ENCODE measurements at places on chromosomes 16 and 17. TPM values are rescaled to one million over a fixed set of nuclear protein-coding genes. Genes with fewer than 3 reads are reported as not detected.

DNA sequence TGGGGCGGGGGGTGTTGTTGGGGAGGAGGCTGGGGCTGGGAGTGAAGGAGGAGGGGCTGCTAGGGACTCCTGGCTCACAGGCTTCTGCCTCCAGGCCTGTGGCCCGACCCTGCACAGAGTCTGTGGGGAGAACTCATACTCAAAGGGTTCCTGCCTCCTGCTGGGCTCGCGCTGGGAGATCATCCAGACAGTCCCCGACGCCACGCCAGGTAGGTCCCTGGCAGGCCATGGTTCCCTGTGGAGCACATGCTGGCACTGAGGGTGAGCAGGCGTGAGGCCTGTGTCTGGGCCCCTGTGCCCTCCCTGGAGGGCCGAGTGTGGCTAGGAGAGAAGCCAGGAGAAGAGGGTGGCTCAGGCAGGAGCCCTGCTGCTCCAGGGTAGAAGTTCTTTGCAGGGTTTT, 4.6 kb downstream of the ITGAD start:
- no peak for DNase-seq

- peak; percentile 20 for DNase-seq
These were observed 7.9 kb upstream of the MFSD6L start for GRCh38 chr17:8806926-8807550.

DNA sequence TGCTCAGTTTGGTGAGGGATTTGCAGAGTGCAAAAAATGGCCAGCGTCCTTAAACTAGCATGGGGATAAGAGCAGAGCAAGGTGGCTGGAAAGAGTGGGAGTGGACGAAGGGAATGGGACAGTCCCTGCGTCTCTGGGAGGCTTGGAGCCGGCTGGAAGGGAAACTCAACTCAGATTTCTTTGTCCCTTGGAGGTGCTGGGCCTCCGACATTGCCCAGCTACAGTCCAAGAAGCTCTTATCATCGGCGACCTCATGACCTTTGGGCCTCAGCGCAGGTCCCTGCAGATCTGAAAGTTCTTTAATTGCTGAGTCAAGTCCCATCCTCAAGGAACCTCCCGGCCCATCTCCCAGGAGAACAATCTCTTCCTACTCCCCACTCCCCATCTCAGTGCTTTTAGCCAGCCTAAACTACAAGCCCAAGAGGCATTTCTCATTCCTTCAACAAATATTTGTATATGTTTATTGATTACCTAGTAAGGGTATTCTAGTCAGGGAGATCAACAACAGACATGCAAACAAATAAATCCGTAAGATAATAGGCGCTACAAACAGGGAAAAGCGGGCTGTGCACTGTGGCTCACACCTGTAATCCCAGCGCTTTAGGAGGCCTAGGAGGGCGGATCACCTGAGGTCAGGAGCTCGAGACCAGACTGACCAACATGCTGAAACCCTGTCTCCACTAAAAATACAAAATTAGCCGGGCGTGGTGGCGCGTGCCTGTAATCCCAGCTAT, 985 bp upstream of the TMEM107 start:
- DNase-seq, result no peak

GRCh38 chr16:67969254-67970039, 1.0 kb upstream of the SLC12A4 start:
- DNase-seq, result no peak

DNA sequence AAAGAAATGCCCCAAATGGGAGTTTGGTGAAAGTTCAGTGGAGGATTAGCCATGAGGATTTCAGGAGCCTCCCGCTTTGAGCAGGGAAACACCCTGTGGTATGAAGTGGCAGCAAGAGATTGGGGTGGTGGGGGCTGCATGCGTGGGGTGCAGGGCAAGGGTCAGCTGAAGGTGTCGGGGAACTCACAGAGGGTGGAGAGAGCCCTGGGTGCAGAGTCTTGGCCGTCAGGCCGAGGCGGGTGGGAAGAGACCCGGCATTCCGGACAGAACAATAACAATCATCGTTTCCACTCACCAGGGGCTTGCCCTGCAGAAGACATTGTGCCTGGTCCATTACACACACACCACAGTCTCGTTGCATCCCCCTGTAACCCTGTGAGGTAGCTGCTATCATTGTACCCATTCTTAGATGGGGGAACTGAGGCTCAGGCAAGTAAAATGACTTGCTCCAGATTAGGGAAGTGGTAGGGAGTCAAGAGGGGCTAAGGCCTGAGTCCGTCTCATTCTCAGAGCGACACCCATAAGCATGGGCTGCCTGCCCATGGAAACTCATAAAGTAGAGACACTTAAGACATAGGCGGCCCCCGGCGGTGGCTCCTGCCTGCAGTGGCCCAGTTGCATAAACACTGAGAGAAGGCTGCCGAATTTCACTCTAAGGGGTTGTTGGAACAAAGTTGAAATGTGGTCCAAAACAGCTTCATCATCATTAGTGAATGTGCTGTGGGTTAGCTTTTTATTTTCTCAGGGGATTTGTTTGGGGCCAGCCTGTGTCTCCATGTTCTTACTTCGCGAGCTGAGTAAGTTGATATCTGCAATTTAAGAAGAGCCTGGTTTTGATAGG, 93.3 kb downstream of the CMIP start:
- DNase-seq, result no peak

- DNase-seq, result no peak
These were observed 335 bp downstream of the SLC25A35 start for GRCh38 chr17:8294814-8295316.

- DNase-seq, result no peak
These were observed 25.5 kb downstream of the CDH5 start for GRCh38 chr16:66391726-66392670.

GRCh38 chr17:10518271-10519037, at the start of gene MYH1:
Gene MYH1, minus strand, starts transcription at chr17:10518542. Its CDS starts 1,900 bp downstream, at chr17:10516642.
- no peak for DNase-seq

DNA sequence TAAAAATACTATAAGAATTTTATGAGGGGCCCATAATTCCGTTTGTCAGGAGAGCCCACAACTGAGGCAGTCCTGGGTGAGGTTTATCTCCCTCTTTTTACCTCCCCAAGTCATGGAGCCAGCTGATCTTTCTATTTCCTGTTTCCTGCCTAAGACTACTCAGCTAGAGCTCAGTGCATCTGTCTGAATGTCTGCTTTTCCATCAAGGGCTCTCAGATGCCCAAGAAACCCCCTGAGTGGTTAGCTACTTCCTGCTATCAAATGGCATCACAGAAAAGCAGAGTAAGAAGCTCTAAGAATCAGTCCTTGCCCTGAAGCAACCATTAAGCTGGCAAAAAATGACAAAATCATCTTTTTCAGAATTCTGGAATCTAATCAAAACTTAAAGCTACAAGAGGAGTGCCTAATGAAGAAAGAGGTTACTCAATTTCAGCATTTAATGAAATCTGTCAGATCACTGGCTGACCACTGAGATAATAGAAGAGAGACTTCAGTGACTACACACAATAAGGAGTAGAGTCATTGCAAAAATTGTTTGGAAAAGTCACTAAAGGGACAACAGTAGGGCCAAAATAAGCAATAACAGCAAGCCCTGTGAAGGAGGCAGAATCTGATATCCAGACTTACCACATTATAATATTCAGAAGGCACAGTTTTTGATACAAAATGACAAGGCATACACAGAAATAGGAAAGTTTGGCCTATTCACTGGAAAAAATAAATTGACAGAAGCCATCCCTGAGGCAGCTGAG, 150.1 kb downstream of the CYB561 start:
- DNase-seq, result no peak

DNA sequence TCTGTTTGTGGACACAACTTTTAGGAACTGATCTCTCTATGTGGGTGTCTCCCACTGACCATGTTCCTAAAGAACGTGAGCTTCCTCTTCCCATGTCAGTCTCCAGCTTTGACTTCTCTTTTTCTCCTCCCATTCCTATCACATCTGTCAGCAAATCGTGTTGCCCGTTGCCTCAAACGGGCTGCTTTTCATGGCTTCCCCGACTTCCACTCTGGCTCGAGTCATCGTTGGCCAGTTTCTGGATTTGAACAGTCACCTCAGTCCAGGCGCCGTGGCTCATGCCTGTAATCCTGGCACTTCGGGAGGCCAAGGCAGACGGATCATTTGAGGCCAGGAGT, 5.4 kb downstream of the ABCC1 start:
- DNase-seq, result no peak

- peak; percentile 73 for DNase-seq
These were observed 72.7 kb downstream of the ABCC1 start for GRCh38 chr16:16021988-16022682.

GRCh38 chr16:85072076-85072860, 40.0 kb downstream of the CIBAR2 start:
- DNase-seq, result no peak

DNA sequence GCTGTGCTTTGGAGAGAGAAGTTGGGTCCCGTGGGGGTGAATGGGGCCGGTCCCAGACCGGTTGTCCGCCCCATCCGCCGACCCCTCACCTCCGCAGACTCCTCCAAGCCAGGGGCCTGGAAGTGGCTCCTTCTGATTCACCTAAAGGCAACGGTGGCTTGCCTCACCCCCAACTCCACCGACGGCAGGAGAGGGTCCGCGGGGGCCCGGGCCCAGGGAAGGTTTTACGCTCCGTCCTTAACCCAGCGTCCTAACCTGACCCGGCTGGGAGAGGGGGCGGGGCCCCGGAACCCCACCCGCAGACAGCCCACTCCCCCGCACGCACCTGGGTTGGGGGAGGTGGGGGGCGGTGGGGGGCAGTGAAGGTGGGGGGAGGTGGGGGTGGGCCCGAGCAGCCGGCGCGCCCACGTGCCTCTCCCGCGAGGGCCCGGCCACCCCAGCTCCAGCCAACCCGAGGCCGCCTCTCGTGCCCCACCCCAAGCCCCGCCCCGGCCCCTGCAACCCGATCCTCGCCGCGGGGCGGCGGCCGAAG, 12.7 kb upstream of the CD300A start:
- DNase-seq, result no peak

DNA sequence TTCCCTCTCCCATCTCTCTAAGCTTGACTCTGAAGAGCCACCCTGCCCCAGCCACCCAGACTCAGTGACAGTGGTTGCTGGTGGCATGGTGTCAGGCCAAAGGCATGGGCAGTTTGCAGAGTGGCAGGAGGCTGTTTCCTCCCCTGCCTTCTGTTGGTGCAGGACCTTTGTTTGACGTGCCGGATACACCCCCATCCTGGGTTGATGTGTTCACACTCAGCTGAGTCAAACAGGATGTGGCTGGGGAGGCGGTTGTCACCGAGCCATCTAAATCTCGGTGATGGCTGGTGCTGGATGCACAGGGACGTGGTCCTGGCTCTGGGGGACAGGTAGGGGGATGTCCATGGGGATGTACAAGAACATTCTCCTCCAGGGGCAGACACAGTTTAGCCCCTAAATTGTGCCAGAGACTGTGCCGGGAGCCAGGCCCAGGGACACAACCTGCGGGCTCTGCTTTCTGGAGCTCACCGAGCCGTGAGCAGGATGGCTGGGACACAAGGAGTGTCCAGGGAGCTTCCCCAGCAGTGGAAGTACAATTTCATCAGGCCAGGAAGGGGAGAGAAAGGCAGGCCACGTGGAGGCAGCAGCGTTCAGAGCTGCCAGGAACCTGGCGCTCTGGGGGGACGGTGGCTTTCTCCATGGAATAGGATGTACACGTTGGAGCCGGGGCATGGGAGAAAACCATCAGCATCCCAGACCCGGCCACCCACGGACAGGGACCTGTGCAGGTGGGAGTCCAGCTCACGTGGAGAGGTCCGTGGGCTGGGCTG, 264.2 kb downstream of the SEC14L1 start:
- peak; percentile 49 for DNase-seq

- DNase-seq, result peak; percentile 23
These were observed 7.2 kb downstream of the DLX3 start for GRCh38 chr17:49987681-49988441.

Gene KRTAP4-5
- not detected for polyA plus RNA-seq

Gene FNDC8
- polyA plus RNA-seq, result not detected

Gene ASPHD1
- 4.4 TPM for polyA plus RNA-seq

Gene TNFRSF13B
- not detected for polyA plus RNA-seq

Gene KRTAP1-5
- polyA plus RNA-seq, result not detected

Gene KRT27
- polyA plus RNA-seq, result not detected

All from foreskin keratinocyte (primary cell).